Epithelial cell of prostate (primary cell): ENCODE measurements at places on chromosomes 16 and 17.
A peak's percentile ranks its signal among the peaks of the same experiment; 100 is the strongest.

- no peak for DNase-seq
Measured at GRCh38 chr17:70171159-70171558, 1.8 kb downstream of the KCNJ2 start.

DNA sequence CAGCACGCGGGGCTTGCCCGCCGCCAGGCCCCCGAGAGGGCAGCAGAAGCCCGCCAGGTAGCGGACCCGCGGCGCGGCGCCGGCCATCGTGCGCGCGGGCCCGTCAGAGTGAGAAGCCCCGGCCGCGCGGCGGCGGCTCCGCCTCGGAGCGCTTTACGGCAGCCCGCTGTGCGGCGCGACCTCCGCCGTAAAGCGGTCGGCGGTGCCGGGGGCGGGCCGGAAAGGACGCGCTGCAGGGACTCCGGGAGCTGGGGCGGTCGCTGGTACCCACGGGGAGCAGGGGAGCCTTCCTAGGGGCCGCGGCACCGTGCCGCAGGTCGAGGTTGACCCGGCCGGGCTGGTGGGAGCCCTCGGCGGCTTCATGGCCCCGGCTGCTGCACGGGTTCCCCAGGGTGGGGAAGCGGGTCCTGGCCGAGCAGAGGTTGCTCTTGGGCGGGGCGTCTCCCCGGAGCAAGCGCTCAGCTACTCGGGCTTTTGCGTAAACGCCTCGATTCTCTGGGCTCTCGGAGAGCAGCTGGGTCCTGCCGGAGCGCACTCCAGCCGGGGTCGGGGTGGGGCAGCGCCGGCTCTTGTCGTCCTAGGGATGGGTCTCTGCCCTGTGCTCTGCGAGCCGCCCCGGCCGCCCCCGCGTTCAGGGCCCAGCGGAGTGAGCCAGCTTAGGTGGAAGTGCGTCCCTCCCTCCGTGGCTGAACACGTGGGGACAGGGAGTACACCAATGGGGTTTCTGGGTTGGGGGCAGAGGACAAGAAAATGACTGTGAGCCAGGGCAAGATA is at the start of gene FAAP100:
Gene FAAP100, minus strand, starts transcription at position 110 of the 774 bp plus-strand sequence. Its CDS starts 23 bp downstream, at position 87.
- peak; percentile 27 for DNase-seq

- no peak for DNase-seq
Measured at GRCh38 chr17:70238646-70239045, 69.3 kb downstream of the KCNJ2 start.

- DNase-seq, result peak; percentile 61
Measured at GRCh38 chr16:84603140-84603816, 14.6 kb downstream of the COTL1 start.

GRCh38 chr17:77774182-77774581 is 184.3 kb upstream of the TNRC6C start:
- no peak for DNase-seq

- DNase-seq, result no peak
Measured at GRCh38 chr16:67470359-67470758, 10.6 kb downstream of the ATP6V0D1 start.

DNA sequence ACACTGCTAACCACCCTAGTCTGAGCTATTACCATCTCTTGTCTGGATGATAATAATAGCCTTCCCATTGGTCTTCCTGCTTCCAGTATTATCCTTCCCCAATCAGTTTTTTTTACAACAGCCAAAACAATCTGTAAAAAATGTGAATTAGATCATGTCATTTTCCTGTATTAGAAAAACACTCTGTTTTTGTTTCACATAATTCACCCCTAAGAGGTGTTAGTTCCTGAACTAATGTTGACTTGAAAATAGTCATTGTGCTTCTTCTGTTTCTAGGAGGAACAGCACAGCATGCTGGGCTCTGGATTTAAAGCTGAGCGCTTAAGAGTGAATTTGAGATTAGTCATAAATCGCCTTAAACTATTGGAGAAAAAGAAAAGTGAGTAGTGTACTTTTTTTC is 20.0 kb downstream of the IST1 start:
- no peak for DNase-seq
